ENCODE measurements at places on chromosomes 1 and 21. TPM values are rescaled to one million over a fixed set of nuclear protein-coding genes. Genes with fewer than 3 reads are reported as not detected.

The FAM229A gene
- 11.8 TPM for total RNA-seq

The ATXN7L2 gene
- total RNA-seq: 7.7 TPM

DNA sequence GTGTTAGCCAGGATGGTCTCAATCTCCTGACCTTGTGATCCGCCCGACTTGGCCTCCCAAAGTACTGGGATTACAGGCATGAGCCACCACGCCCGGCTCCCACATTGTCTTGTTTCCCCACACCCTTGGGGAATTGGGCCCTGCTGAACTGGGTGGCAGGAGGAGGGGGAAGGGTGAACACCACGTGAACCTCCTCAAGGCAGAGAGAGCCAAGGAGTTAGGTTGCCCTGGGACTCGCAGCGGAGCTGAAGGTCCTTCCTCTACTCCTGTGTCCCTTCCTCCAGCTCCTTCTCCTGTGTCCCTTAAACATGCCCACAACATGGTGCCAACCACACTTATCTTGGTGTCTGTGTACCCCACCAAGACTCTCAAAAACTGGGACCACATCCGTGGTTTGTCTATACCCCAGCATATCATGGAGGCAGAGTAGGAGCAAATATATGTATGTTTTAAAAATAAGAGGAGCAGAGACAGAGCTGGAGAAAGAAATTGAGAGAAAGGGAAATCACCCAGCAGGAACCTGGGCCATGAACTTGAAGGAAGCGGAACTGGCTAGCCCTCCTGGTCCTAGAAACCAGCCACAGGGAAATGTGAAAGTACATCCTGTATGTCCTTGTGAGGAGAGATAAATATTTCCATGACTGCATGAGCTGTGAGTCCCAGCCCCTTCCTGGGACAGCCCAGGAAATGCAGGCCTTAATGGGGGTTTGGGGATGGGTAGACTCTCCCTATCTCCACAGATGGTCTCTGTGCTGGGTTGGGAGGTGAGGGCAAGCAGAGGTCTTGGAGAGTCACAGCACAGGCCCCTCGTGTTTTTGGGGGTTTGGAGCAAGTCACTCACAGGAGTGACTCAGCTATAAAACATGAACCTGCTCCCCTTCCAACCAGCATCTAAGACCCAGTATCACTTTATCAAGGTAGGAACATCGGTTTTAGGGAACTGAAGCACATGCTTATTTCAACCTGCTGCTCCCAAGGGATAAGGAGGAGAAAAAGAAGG, 9.4 kb upstream of the TAL1 start:
- H3K27ac ChIP-seq: no peak overlapping the region
- no peaks in the 10 kb centered on the region for H3K36me3 ChIP-seq
- no peaks in the 10 kb centered on the region for H3K4me1 ChIP-seq
- H3K27me3 ChIP-seq: no peaks in the 10 kb centered on the region
- DNase-seq: no peak
- no peak overlapping the region for H3K4me3 ChIP-seq

GRCh38 chr1:151054971-151055547, 4.4 kb downstream of the CDC42SE1 start:
- H3K4me3 ChIP-seq: no peak overlapping the region
- peaks cover 42% of the 10 kb centered on the region for H3K36me3 ChIP-seq
- no peaks in the 10 kb centered on the region for H3K27me3 ChIP-seq
- H3K27ac ChIP-seq: no peak overlapping the region
- H3K4me1 ChIP-seq: peaks cover 21% of the 10 kb centered on the region

GRCh38 chr1:246425139-246425794, 81.8 kb downstream of the SMYD3 start:
- no peak overlapping the region for H3K27ac ChIP-seq
- H3K4me1 ChIP-seq: no peaks in the 10 kb centered on the region
- no peaks in the 10 kb centered on the region for H3K36me3 ChIP-seq
- no peak for DNase-seq

DNA sequence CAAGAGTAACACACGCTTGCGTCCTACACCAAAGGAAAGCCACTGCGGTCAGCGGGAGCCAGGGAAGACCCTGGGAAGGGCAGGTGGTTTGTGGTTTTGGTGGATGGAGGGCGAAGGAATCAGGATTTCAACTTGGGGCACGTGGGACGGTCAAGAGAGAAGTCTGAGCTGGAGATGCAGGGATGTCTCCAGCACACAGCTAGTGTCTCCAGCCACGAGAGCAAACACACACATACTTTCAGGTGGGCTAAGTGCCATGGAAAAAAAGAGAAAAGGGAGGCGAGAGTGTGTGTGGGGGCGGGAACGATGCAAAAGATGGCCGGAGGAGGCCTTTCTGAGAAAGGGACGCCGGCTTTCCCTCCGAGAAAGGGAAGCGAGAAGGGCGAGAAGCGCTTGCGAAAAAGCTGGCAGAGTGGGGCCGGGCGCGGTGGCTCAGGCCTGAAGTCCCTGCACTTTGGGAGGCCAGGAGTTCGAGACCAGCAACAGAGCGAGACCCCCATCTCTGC, 1.4 kb upstream of the SRRM1 start:
- peak overlapping the region; percentile 76 for H3K4me3 ChIP-seq
- peaks cover 24% of the 10 kb centered on the region for H3K4me1 ChIP-seq
- H3K27me3 ChIP-seq: no peaks in the 10 kb centered on the region
- no peak for DNase-seq
- no peaks in the 10 kb centered on the region for H3K36me3 ChIP-seq
- peak overlapping the region; percentile 99 for H3K27ac ChIP-seq

- H3K4me1 ChIP-seq: peaks cover 6% of the 10 kb centered on the region
- no peaks in the 10 kb centered on the region for H3K36me3 ChIP-seq
- no peaks in the 10 kb centered on the region for H3K27me3 ChIP-seq
- DNase-seq: no peak
These were observed 92.9 kb downstream of the DPYD start for GRCh38 chr1:97827887-97828286.

- H3K27me3 ChIP-seq: no peaks in the 10 kb centered on the region
- H3K27ac ChIP-seq: no peak overlapping the region
- peak; percentile 21 for DNase-seq
- H3K36me3 ChIP-seq: no peaks in the 10 kb centered on the region
- no peaks in the 10 kb centered on the region for H3K4me1 ChIP-seq
These were observed 79.2 kb downstream of the TMEM53 start for GRCh38 chr1:44594871-44595735.

GRCh38 chr1:228358039-228358763, 48.4 kb downstream of the TRIM11 start:
- no peaks in the 10 kb centered on the region for H3K4me1 ChIP-seq
- no peak for DNase-seq
- H3K4me3 ChIP-seq: no peak overlapping the region
- no peaks in the 10 kb centered on the region for H3K27me3 ChIP-seq
- no peaks in the 10 kb centered on the region for H3K36me3 ChIP-seq

GRCh38 chr1:233959971-233960370, 55.5 kb downstream of the SLC35F3 start:
- DNase-seq: no peak
- H3K36me3 ChIP-seq: no peaks in the 10 kb centered on the region
- H3K4me3 ChIP-seq: no peak overlapping the region
- no peaks in the 10 kb centered on the region for H3K4me1 ChIP-seq

DNA sequence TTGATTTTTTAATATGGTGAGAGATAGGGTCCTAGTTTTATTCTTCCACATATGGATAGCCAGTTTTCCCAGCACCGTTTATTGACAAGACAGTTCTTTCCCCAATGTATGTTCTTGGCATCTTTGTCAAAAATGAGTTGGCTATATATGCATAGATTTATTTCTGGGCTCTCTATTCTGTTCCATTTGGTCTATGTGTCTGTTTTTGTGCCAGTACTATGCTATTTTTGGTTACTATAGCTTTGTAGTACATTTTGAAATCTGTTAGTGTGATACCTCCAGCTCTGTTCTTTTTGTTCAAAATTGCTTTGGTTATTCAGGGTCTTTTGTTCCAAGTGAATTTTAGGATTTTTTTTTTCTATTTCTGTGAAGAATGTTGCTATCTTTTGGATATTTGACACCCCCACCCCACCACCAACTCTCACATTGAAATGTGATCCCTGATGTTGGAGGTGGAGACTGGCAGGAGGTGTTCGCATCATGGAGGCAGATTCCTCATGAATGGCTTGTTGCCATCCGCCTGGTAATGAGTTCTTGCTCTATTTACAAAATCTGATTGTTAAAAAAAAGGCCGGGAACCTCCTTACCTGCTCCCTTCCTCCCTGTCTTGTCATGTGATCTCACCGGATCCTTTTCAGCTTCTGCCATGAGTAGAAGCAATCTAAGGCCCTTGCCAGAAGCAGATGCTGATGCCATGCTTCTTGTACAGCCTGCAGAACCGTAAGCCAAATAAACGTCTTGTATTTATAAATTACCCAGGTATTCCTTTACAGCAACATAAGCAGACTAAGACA, 54.8 kb upstream of the KRTAP19-8 start:
- no peaks in the 10 kb centered on the region for H3K36me3 ChIP-seq
- no peaks in the 10 kb centered on the region for H3K4me1 ChIP-seq
- no peak overlapping the region for H3K27ac ChIP-seq

- H3K27ac ChIP-seq: no peak overlapping the region
- peaks cover 3% of the 10 kb centered on the region for H3K4me1 ChIP-seq
- no peaks in the 10 kb centered on the region for H3K36me3 ChIP-seq
- DNase-seq: no peak
- H3K4me3 ChIP-seq: no peak overlapping the region
- H3K27me3 ChIP-seq: no peaks in the 10 kb centered on the region
These were observed 178.7 kb downstream of the GABPA start for GRCh38 chr21:25913479-25913878.

- peaks cover 8% of the 10 kb centered on the region for H3K4me1 ChIP-seq
- H3K4me3 ChIP-seq: no peak overlapping the region
- DNase-seq: no peak
- no peaks in the 10 kb centered on the region for H3K27me3 ChIP-seq
- no peak overlapping the region for H3K27ac ChIP-seq
- no peaks in the 10 kb centered on the region for H3K36me3 ChIP-seq
These were observed 113.2 kb downstream of the AK5 start for GRCh38 chr1:77395051-77395450.

DNA sequence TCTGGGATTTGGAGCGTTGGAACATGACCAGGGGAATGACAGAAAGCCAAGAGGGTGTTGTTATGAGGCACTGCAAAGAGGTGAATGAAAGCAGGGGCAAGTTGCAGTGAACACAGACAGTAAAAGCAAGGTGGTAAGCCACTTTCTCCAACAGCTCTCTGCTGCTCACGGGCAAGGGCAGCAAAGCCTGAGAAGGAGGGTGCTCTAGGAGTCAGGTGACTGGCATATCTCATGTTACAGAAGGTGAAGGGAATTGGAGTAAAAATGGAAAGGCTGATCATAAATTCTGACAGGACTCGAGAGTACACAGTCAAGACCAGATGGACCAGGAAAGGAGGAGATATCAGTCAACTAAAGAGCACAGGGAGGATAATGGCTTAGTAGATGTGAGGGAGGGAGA, 14.5 kb downstream of the VAV3 start:
- no peak overlapping the region for H3K4me3 ChIP-seq
- DNase-seq: no peak
- H3K27me3 ChIP-seq: no peaks in the 10 kb centered on the region
- H3K27ac ChIP-seq: no peak overlapping the region

GRCh38 chr1:165387505-165387904, 31.0 kb upstream of the LMX1A start:
- no peaks in the 10 kb centered on the region for H3K4me1 ChIP-seq
- no peak overlapping the region for H3K27ac ChIP-seq
- DNase-seq: no peak
- no peak overlapping the region for H3K4me3 ChIP-seq
- no peaks in the 10 kb centered on the region for H3K36me3 ChIP-seq

DNA sequence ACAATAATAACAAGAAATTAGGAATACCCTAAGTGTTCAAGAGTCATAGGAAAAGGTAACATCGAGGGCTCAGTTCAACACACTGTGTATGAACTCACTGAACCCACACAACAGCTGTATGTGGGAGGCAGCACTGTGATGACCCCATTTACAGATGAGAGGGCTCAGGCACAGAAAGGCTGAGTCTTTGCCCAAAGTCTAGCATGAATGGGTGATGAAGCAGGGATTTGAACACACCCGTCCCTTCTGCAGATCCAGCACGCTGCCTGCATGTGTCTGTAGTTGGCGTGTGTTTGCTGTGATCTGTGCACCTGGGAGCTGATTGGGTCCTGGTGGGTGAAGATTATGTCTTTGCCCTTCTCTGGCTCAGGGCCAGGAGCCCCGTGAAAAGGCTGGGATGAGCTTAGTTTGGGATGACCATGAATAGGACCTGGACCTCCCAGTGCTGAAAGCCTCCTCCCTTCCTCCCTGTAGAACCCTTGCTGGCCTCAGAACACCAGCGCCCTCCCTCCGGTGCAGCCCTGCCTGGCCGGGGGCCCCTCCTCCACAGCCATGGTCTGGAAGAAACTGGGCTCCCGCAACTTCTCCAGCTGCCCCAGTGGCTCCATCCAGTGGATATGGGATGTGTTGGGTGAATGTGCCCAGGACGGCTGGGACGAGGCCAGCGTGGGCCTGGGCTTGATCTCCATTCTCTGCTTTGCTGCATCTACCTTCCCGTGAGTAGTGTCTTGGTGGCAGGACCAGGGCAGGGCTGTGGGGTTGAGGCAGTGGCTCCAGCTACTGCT, 5.2 kb downstream of the SLC66A1 start:
- no peak overlapping the region for H3K27ac ChIP-seq
- no peaks in the 10 kb centered on the region for H3K27me3 ChIP-seq
- no peak for DNase-seq
- H3K36me3 ChIP-seq: peaks cover 10% of the 10 kb centered on the region

GRCh38 chr1:172766462-172766861, 107.6 kb downstream of the FASLG start:
- DNase-seq: no peak
- no peaks in the 10 kb centered on the region for H3K27me3 ChIP-seq
- H3K27ac ChIP-seq: no peak overlapping the region
- H3K4me1 ChIP-seq: no peaks in the 10 kb centered on the region

DNA sequence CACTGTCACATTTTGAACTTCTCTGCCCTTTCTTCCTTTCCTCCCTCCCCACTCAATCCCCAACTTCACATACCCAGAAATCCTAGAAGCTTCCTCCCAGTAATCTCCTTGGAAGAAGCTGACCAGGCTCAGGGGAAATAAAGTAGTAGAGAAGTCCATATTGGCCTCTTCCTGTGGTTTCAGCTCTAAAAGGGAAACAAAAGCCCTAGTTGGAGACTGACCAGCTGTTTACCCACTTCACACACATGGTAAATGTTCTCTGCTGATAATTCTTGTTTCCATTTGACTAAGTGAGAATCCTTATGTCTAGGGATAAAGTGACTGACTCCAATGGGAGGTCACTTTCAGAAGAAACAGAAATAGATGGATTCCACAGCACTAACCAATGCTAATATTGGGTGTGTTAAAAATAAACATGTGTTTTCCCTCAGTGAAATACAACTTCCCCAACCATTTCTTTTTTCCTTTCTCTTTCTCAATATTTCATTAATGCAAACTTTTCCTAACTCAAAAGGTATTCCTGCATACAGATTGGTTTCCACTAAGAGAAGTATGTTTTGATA, 178.9 kb upstream of the DPT start:
- no peak overlapping the region for H3K4me3 ChIP-seq
- no peak for DNase-seq
- no peaks in the 10 kb centered on the region for H3K27me3 ChIP-seq
- no peaks in the 10 kb centered on the region for H3K36me3 ChIP-seq

DNA sequence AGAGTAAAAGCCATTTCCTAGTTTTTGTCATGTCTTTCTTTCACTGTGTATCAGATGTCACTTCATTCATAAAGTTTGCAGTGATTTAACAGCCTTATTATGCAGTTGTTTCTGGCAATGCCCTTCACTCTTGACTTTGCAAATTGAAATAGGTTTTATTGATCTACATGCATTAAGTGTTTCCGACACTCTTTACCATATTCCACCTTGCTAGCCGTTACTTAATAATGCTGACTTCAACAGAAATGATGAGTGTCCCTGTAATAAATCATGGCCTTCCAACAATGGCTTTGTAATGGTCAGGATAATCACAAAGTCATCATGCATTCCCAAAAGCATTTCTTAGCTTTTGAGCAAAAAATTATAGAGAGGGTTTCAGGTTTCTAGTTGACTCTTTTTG, 236.8 kb upstream of the FMN2 start:
- no peak overlapping the region for H3K4me3 ChIP-seq
- no peak overlapping the region for H3K27ac ChIP-seq
- no peaks in the 10 kb centered on the region for H3K27me3 ChIP-seq
- no peaks in the 10 kb centered on the region for H3K4me1 ChIP-seq
- DNase-seq: no peak
